ENCODE measurements at places on chromosomes 4 and X.

- no peak for DNase-seq
These were observed 31.4 kb upstream of the ADH1C start for GRCh38 chr4:99383833-99384392.

DNA sequence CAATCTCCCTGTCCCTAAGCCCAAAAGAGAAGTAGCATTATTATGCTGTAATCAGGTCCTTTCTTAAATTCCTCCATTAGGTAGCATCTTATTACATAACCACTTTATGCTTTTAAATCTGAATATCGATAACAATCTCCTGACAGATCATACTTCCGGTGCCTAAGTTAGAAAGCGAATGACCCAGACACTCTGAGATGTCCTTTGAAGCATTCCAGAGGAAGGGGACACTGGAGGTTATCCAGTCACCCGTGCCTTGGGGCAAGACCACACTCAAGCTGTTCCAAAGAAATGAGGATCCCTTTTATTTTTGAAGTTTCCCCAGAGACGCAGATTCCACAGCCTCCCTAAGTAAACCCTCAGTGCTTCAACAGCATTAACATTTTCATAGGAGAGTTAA is 125.7 kb downstream of the PALLD start:
- DNase-seq, result no peak

DNA sequence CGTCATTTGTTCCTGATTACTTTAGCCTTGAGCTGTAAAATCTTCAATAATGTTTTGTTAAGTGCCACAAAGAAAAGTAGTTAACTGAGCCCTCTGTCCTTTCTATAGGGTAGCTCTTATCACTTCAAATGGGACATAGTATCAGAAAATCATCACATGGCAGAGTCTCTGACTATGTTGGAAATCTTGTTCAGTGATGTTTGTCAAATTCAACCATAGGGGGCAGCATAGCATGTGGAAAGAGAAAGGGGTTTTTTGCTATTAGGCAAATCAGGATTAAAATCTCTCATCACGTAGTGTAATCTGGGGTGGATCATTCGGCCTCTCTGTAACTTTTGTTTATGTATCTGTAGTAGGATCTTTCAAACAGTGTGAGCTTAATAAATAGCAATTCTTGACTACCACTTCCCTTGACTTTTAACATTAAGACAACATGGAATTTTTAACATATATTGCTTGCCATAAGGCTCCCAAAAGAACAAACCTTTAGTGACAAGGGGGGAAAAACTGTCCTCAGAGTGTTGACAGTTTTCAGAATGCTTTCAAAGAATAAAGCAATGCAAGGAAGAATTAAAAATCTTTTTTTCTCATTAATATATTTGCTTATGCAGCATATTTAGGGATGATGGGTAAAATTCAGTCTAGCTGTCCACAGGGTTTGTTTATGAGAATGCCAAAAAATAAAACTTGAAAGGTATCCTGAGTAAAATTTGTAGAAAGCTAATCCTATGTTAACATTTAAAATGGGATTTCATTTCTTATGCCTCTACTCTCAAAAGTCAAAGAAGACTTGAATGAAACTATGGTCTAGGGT is 127.2 kb downstream of the FBXW7 start:
- DNase-seq, result peak; percentile 9

DNA sequence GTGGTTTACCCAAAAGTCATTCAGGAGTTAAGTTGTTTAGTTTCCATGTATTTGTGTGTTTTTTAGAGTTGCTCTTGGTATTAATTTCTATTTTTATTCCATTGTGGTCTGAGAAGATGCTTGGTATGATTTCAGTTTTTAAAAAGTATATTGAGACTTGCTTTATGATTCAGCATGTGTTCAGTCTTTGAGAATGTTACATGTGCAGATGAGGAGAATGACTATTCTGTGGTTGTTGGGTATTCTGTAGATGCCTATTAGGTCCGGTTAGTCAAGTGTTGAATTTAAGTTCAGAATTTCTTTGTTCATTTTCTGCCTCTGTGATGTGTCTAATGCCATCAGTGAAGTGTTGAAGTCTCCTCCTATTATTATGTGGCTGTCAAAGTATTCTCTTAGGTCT is 249.4 kb downstream of the ARHGAP10 start:
- DNase-seq, result no peak

GRCh38 chr4:24001486-24002329 is 111.9 kb upstream of the PPARGC1A start:
- no peak for DNase-seq

- no peak for DNase-seq
These were observed 6.6 kb upstream of the POU3F4 start for GRCh38 chrX:83501530-83501929.
